ENCODE measurements at places on chromosomes 1 and 21.
A peak's percentile ranks its signal among the peaks of the same experiment; 100 is the strongest.

- no peak for DNase-seq
Observed at GRCh38 chr1:219783605-219784235, 144.6 kb downstream of the SLC30A10 start.

- no peak for DNase-seq
Observed at GRCh38 chr1:227799756-227800155, 15.7 kb upstream of the PRSS38 start.

DNA sequence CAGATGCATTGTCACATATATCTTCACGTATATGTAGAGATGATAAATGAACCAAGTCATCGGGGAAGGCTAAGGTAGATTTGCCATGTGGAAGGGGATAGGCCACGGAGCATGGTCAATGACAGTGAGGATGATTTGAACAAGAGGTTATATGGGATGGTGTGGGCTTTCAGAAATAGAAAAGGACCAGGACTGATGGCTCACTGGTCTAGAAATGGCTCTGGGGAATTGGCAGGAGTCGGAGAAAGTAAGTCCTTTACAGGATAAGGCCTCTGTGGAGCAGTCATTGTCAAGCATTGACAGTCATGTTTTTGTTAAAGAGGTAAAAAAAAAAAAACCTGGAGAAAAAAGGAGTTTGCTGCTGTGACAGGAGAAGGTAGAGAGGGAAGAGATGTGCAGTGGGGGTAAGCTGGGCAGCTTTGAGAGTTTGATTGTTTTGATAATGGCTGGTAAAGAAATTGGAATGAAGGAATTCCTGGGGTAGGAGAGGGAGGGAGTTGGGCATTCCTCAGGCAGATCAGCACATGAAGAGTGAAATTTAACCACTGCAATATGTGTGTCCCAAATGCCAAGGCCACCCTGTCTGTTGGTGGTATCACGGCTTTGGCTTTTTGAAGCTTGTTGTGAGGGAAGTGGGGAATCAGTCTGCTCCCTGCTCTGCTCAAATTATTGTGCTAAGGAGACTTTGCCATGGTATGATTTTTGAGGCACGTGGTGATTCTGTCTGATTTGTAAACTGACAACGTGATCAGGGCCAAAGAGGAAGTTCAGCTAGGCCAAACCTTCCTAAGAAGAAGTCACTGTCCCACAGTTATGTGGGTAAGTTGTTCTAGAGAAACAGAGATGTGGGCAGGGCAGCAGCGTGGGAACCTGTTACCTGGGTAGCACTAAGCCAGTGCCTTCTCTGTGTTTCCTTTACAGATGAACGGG is 26.0 kb downstream of the MACF1 start:
- no peak for DNase-seq

DNA sequence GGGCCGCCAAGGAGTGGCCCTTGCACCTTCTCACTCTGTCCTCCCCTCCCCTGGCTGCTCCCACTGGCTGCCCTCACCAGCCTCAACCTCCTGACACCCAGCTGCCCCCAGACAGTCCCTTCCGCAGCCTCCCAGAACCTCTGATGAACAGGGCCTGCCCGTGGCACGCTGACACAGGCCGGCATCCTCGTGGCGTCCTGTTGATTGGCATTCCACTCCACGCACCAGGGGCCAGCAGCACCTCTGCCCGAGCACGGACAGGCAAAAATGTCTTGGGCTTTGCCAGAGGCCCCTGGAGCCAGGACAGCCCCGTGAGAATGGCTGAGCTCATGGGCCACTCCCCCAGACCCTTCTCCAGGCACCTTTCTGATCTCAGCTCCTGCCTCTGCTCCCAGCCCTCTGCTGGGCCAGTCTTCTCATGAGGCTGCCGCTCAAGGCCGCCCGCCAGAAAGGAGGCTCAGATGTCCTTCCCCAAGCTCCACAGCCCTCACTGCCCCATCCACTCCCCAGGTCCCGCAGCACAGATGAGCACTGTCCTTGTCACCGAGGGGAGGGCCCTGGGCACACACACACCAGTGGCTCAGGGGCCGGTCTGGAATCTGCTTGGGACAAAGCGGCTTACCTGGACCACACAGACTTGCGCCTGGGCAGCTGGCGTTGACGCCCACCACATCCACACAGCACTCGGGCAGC is 15.8 kb upstream of the RNF223 start:
- no peak for DNase-seq

- DNase-seq = no peak
Observed at GRCh38 chr1:215181518-215181917, 99.0 kb downstream of the KCNK2 start.

DNA sequence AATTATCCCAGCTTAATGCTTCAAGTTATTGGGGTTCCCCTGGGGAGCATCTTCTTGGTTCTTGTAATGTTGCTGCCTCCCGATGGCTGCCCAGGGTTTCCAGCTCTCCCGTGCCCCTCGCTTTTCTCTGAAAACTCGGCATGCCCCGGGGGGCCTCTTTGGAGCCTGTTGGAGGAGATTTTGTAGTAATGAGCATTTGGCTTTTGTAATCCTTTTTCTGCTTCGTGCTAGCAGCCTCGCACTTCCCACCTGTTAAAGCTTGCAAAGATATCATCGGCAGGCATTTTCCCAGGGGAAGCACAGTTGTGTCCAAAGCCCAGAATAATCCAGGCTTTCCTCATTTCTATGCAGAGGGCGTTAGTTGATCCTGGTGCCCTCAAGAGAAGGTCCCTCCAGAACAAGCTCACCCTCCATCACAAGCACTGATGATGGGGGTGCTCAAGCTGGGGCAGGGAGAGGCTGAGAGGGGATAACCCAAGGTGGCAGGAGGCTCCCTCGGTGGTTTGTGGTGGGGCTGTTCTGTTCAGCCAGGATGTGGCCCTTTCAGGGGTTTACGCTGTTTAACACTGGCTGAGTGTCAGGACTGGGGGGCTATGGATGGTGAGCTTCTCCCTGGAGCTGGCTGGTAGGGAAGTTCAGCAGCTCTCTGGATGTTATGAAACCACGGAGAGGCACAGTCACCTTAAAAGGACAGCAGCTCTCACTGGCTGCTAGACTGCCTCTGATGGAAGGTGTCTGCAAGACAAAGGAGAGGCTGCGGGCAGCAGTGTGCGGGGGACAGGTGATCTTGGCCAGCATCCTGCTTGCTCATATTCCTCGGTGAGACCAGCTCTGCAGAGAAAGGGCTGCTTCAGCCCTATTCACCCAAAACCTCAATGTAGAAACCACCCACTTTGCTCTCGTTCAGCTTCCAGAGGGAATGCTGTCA is 477.1 kb upstream of the VAMP3 start:
- no peak for DNase-seq

GRCh38 chr1:96715482-96715881 is 6.1 kb upstream of the PTBP2 start:
- DNase-seq = no peak

GRCh38 chr1:117501281-117501680 is 104.6 kb upstream of the TENT5C start:
- no peak for DNase-seq

- DNase-seq = no peak
Observed at GRCh38 chr1:10324627-10325026, 74.2 kb upstream of the PGD start.

- DNase-seq = no peak
Observed at GRCh38 chr1:220290140-220290761, 18.0 kb upstream of the RAB3GAP2 start.

DNA sequence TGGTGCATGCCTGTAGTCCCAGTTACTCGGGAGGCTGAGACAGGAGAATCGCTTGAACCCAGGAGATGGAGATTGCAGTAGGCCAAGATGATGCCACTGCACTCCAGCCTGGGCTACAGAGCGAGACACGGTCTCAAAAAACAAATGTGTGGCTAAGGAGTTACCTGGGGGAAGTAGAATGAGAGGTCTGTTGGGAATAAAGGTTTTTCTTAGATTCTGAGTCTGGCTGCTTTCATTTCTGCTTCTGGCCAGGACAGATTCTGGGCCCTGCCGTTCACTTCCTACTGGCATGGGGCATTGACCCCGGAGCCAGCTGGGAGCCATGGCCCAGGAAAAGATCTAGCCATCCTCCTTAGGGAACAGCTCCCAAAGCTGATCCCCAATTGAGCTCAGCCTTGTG is 420 bp upstream of the DCDC2B start:
- DNase-seq = no peak

DNA sequence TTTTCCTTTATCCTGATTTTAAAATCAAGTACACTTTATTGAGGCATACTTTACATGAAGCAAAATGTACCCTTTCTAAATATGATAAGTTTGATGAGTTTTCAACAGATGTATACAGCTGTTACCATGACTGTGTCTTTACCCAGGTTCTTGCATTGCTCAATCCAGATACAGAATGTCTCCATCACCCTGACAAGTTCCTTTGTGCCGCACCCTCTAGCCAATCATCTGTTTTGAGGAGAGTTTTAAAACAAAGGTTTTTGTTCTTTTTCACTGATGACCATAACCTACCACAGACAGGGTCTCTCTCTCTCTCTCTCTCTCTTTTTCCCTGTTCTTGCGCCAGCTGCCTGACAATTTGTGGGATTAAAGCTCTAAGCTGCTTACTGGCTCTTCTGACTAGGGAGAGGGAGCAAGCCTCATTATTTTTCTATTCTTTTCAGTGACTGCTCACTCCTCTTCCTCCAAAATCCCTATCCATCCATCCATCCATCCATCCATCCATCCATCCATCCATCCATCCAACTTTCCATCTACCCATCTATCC is 1.2 kb upstream of the KCNE1 start:
- no peak for DNase-seq

DNA sequence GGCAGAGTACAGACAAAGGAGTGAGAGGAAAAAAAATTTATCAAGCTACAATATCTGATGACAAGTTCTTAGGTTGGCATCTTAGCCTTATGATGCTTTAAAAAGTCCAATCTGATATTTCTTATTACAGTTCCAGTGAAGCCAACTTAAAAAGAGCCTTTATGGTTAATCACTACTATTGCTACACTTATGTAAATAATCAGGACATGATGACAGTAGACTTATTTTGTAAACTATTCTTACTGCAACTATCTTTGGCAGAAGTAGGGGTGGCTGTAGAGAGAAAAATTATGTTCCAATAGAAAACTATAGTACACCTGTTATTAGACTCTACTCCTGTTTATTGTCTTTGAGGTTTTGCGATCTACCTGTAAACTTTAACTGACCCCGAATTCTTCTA is 25.8 kb upstream of the NUF2 start:
- no peak for DNase-seq

DNA sequence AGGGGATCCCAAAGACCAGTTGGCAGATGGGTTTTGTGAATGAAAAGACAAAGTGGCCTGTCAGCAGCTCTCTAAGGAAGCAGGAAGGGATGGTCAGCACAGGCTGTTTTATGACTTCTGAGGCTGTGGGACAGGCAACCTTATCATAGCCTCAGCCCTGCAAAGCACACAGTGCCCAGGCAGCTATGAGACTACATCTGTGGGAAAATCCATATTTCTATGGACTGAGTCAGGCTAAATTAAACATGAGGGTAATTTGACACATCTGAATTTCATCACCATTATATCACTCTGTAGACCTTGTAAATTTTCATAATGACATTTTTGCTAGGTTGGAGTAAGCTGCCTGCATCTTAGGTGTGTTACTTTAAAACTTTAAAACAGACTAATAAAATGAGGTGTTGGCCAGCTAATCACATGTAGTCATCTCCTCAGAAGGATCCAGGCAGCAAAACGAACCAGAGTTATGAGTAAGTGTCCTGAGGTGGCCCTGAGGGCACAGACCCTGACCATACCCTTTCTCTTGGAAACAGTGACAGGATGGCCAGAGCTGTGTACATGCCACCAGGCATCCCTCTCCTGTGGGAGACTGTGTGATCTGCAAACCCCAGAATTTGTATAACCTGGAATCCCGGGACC is 14.6 kb downstream of the NGF start:
- DNase-seq = no peak

DNA sequence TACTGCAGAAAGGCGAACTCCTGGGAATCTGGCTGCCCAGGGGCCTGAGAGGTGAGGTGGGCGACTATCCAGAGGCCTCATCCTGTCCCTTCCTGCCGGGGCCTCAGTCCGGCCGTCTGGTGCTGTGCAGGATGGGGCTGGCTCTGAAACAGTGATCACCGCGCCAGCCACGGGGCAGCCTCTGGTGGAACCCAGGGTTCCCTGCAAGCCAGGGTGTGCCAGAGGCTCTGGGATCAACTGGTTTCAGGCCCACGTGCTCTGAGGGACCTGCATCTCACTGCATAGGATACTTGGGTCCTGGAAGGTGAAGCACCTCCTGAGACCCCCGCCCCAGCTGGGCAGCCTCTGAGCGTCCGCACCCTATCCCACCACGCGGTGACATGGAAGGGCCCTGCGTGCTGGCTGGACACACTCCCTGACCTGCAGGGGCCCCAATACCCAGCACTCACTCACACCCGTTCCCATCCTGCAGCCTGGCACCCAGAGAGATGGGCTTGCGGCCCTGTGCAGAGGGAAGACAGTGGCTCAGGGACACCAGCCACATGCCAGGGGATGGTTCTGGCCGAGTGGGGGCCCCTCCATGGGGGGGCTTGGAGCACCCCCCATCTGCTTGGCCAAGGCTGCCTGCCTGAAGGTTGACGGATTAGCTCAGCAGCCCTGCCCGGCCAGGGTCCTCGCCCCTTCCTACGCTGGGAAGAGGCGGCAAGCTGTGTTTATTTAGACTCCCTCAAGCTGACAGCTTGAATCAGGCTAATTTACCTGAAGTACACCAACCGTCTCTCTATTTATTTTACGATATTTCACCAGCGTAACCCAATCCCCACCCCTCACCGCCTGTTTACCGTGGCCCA is 64.3 kb upstream of the TTC34 start:
- no peak for DNase-seq

- peak; percentile 7 for DNase-seq
Observed at GRCh38 chr1:9455487-9456234, 83.6 kb upstream of the SLC25A33 start.

GRCh38 chr1:109198745-109199144 is 15.0 kb upstream of the SARS1 start:
- DNase-seq = no peak

GRCh38 chr21:39173716-39174680 is 9.3 kb downstream of the PSMG1 start:
- no peak for DNase-seq

GRCh38 chr21:14959343-14959742 is 105.5 kb downstream of the NRIP1 start:
- no peak for DNase-seq

- no peak for DNase-seq
Observed at GRCh38 chr1:40344597-40344996, 27.5 kb upstream of the COL9A2 start.

DNA sequence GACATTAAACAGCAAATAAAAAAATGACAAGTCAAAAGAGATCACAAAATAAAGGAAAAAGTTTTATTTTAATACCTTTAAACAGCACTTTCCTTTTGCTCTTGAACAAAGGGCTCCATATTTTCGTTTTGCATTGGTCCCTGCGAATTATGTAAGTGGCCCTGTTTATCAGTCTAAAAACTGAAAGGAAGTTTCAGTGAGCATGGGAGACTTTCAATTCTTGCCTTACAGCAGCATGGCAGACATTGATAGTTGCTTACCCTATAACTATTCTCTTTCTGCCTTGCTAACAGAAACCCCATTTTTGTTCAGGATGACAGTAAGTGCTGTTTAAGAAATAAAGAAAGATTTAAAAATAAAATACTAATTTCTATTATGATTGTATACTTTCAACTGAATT is 5.2 kb upstream of the SH3GLB1 start:
- DNase-seq = no peak

Data from hematopoietic multipotent progenitor cell treated with erythropoietin and hydrocortisone succinate and interleukin-3 and kit ligand, for 15 days (in vitro differentiated cells).